Stimulated activated CD8-positive, alpha-beta memory T cell treated with anti-CD3 and anti-CD28 coated beads, Interleukin-15, amount 100 ng/mL, for 48 hours (primary cell): ENCODE measurements at places on chromosomes 7 and 10.

DNA sequence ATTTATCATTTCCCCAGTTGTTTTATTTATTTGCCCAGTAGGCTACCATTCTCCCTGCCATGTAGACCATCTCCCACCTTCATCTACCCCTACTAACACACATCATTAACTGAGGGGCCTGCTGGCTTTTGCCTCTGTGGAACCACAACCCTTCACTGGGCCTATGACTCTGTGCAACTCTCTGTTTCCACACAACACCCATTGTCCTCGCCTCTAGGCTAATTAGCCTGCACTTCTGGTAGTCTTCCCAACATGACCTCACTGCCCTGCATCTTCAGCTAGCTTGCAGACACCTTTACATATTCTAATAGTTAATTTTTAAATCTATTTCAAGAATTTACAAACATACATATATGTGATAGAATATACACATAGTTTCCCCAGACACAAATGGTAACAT lies 7.5 kb downstream of the ANKIB1 start:
- no peak for DNase-seq

DNA sequence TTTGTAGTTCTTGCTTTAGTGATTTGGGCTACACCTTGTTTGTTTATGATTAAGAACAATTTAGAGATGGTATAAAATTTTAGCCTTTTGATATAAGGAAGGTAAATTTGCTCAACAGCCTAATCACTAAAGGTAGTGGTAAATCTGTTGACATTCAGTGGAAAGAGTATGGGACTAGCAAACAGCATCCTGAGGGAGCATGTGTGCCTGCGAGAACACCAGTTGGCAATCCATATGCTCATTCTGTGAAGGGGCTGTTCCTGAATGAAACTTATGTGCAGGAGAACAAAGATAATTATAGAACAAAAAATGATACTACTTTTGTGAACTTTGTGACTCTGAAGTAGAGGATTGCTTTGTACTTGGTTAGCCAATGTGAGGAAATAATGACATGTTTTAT lies 44.0 kb downstream of the CAPZA2 start:
- no peak for DNase-seq

DNA sequence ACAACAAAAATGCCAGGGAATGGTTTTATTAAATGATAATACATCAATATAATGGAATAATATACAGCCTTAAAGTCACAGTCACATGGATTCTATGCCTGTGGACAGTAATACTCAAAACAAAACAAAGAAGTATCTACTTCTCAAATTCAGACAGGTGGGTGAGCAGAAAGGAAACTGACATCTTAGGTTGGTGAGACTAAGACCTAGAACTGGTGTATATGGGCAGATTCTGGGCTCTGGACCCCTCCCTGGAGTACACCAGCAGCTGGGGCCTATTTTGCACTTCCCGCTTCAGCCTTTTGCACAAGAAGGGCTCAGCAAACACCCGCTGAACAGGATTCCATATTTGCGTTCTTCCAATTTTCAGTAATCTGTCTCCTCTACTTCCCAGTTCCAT lies 5.4 kb upstream of the FIS1 start:
- no peak for DNase-seq

- no peak for DNase-seq
These were observed 103.3 kb downstream of the GRB10 start for GRCh38 chr7:50679218-50680007.

- DNase-seq = peak; percentile 87
These were observed at the start of gene CISD1 for GRCh38 chr10:58268946-58269781. CISD1 (plus strand) TSS chr10:58269162; CDS start chr10:58269274, 112 bp downstream.

GRCh38 chr10:11907914-11908313 lies 84.8 kb downstream of the PROSER2 start:
- DNase-seq = no peak

- DNase-seq = peak; percentile 23
These were observed 66.8 kb upstream of the COL13A1 start for GRCh38 chr10:69734797-69735468.
